ENCODE measurements at places on chromosomes 2 and 18. TPM values are rescaled to one million over a fixed set of nuclear protein-coding genes. Genes with fewer than 3 reads are reported as not detected.

CHRNG gene
- 1.4 TPM for polyA plus RNA-seq

TPO gene
- polyA plus RNA-seq = 0.03 TPM

SCYGR2 gene
- not detected for polyA plus RNA-seq

BIN1 gene
- polyA plus RNA-seq = 128 TPM

C2orf80 gene
- 0.27 TPM for polyA plus RNA-seq

EGR4 gene
- polyA plus RNA-seq = not detected

RUFY4 gene
- 0.08 TPM for polyA plus RNA-seq

IWS1 gene
- 77.2 TPM for polyA plus RNA-seq

Measured in renal pelvis (tissue), 12 donors.